ENCODE measurements at places on chromosomes 2 and 18.

DNA sequence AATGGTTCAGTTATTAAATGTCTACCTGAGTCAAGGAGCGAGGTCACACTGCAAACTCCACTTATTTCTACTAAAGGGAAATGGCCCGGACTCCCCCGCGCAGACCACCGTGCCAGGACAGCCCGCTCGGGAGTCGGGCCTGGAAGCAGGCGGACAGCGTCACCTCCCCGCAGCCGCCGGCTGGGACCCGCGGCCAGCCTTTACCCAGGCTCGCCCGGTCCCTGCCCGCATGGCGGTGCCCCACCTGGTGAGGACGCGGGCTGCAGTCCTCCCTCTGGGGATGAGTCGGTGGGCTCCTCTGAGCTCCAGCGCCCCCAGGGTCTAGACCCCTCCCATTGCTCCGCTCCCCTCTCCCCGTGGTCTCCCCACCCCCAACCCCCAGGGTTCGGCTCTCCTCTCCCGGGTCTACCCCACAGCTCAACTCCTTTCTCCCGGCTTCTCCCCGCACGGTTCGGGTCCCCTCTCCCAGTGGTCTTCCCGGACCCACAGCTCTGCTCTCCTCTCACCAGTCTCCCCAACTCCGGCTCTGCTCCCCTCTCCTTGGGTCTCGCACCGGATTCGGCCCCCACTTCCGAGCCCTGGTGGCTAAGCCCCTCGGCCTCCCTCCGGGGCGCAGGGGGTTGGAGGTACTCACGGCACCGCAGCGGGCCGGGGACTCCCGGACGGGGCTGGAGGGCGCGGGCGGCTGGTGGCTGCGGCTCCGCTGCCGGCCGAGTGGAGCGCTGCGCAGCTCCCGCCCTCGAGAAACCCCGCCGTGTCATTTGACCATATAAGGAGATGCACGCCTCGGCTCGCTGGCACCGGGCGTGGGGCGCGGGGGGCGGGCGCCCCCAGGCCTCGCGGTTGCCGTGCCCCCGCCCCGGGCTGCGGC lies at the start of gene FHL2:
Gene FHL2 (minus strand): TSS at position 716 of the 871 bp plus-strand sequence. CDS start 12,535 bp downstream, outside the sequence.
- no peak for DNase-seq

- no peak for DNase-seq
Measured at GRCh38 chr2:108945969-108946368, 43.1 kb downstream of the EDAR start.

GRCh38 chr18:62739911-62740310 lies 24.6 kb downstream of the PHLPP1 start:
- no peak for DNase-seq

DNA sequence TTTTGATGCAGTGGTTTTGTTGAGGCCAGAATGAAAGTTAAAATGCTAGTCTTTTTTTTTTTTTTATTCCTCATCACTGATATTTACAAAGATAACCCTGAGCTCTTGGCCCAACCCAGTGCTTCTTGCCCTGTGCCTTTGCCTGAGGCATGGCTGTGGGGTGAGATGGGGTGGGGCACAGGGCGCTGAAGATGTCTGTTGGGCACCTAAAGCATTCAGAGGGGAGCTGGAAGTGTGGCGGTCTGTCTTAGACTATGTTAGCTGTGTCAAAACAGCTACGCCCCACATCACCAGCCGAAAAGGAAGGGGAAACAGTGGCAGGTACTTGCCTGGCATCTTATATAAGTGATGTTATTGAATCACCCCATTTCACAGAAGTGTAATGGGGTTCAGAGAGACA lies 20.7 kb downstream of the TOGARAM2 start:
- DNase-seq = no peak

- DNase-seq = no peak
Measured at GRCh38 chr18:7598167-7599047, 31.3 kb downstream of the PTPRM start.

GRCh38 chr2:232480201-232481190 lies 7.1 kb downstream of the ECEL1 start:
- no peak for DNase-seq

DNA sequence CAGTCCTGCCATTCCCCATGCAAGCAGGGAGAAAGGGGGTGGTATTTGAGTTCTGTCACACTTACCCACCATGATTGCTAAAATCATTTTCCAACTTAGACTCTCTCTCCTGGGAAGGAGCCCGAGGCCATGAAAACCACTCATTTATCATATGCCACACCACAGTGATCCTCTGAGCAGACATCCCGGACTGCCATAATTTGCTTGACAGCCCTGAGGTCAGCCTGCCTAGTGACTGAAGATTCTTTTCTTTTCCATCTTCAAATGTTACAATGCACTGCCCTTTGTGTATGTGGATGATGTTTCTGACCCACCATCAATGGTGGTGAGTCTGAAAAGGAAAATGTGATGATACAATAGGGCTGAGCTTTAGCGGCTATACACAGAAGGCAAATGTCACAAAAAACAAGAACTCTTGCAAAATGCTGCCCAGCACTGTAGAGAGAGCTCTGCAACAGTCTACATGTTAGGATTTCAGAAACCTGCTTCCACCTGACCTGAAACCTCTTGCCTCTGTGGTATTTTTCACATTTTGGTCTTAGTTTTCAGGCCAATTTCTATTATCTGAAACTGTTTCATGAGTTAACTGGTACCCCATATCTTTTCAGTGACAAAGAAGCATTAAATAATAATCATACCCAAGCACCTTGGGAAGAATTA lies 272.8 kb downstream of the ZNF385B start:
- no peak for DNase-seq

DNA sequence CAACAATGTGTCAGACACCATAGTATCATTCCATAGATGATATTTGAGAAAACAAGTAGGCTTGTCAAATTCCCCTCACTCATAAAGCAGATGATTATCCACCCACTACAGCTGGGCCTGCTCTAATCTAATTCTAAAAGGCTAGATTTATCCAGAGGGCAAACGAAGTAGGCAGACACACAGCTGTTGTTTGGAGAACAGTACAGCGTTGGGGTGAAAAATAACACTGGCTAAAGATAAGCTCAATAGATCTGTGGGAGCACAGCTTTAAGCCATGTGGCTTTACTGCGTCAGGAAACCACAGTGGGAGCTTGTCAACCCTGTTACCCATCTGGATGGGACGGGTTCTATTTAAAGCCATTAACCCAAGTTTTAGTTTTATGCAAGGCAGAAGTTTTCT lies 48.9 kb upstream of the COBLL1 start:
- DNase-seq = no peak

- no peak for DNase-seq
Measured at GRCh38 chr2:199456383-199457146, 1.2 kb downstream of the SATB2 start.

GRCh38 chr18:45774065-45774521 lies 50.1 kb downstream of the SLC14A1 start:
- DNase-seq = no peak

DNA sequence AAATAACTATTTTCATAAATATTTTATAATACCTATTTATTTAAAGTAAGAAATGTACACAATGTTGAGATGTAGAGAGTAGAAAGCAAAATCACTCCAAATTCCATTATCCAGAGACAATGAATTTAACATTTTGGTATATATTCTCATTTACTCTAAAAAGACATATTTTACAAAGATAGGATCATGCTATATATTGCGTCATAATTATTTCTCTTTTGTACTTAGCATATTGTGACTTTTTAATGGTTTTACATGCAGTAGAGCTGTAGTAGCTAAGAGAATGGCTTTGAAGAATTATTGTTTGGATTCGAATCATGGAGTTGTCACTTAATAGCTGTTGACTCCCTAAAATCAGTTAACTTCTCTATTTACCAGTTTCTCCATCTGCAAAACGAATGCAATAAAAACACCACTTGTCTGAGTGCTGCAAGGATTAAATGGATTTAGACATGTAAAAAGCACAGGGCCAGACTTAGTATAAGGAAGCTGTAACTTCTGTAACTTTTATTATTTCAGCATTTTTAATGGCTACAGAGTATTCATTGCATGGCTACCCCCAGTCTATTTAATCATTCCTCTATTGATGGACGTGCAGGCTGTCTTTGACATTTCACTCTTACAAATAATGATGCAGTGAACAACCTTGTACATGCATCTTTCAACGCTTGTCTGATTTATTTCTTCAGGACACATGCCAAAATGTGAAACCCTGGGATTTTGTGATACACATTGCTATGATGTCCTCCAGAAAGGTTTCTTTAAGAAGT lies 33.2 kb downstream of the KCNS3 start:
- DNase-seq = no peak

DNA sequence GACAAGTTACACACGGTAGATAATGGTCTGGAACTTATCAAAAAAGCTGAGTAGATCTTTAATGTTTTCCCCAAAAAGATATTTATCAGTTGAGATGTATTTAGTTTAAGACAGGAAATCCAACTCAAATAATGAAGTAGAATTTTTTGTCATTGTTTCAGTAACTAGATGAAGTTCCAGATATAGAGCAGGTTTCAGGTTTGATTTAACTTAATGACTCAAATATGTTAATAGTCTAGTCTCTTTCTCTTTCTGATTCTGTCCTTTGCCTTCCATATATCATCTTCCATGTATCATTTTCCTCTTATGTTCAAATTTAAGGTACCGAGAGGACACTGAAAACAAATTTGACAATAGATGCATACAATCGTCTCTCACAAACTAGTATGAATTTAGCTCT lies 23.6 kb upstream of the DOCK10 start:
- DNase-seq = no peak
